ENCODE measurements at places on chromosomes 16 and 17. TPM values are rescaled to one million over a fixed set of nuclear protein-coding genes. Genes with fewer than 3 reads are reported as not detected.

- peak overlapping the region; percentile 82 for H3K27ac ChIP-seq
- no peaks in the 10 kb centered on the region for H3K27me3 ChIP-seq
- H3K4me1 ChIP-seq: peaks cover 42% of the 10 kb centered on the region
Measured at GRCh38 chr17:2710071-2710802, 1.3 kb downstream of the CLUH start.

GRCh38 chr16:12120217-12120981 lies 143.9 kb downstream of the SNX29 start:
- no peak overlapping the region for H3K27ac ChIP-seq
- no peaks in the 10 kb centered on the region for H3K27me3 ChIP-seq
- no peak overlapping the region for H3K4me3 ChIP-seq

DNA sequence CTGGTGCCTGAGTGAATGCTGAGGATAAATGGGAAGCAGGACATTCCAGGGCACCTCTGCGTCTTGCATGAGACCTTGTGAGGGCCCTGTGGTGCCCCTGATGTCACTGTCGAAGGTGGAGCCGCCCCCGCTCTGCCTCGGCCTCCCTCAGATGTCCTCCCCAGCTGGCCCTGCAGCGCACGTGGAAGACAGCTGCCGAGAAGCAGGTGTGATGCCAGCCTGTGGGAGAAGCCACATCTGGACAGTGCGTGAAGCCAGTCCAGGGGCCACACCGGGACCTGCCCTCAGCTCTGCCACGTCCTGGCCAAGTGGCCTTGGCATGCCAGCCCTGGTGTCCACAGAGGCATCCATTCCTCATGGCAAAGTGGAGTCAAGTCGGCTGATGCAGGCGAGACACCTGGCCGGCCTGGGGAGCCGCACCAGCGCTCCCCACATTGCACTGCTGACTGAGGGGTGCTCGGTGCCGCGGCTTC lies 21.6 kb upstream of the METRNL start:
- H3K4me3 ChIP-seq: no peak overlapping the region
- DNase-seq: peak; percentile 65
- no peak overlapping the region for H3K27ac ChIP-seq
- peaks cover 8% of the 10 kb centered on the region for H3K4me1 ChIP-seq
- no peaks in the 10 kb centered on the region for H3K27me3 ChIP-seq
- no peaks in the 10 kb centered on the region for H3K36me3 ChIP-seq

DNA sequence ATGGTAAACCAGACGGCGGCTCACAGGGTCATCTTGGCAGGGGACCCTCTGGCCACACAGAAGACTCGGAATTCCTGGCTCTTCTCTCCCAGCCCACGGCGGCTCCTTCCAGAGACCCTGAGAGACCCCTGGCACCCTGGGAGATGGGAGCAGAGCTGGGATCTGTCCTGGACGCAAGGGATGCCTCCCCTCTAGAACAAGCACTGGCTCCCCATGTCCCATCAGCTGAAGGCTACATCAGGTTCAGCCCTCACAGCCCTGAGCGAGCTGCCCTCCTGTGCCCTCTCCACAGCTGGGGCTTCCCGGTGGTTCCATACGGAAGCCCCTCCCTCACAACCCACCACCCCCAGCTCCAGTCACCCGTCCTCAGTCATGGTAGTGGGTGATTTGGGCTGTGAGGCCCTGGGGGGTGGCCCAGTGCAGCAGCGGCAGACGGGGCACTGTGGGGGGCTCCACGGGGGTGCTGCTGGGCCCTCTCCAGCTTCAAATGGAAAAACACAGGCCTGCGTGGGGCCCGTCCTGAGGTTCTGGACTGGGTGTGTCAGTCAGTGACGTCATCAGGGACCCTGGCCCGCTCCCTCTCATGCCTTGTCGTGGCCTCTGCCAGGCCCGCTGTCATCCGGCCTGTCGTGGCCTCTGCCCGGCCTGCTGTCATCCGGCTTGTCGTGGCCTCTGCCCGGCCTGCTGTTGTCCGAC lies 13.0 kb upstream of the CBFA2T3 start:
- no peak for DNase-seq
- H3K4me3 ChIP-seq: no peak overlapping the region
- H3K36me3 ChIP-seq: no peaks in the 10 kb centered on the region
- no peaks in the 10 kb centered on the region for H3K4me1 ChIP-seq
- H3K27me3 ChIP-seq: peaks cover 23% of the 10 kb centered on the region

Gene OR2C1
- total RNA-seq: not detected

Gene SPATA22
- total RNA-seq: 0.75 TPM

Gene ZNF174
- total RNA-seq: 7.7 TPM
